Right ventricle myocardium inferior (tissue), 1 donor: ENCODE measurements at places on chromosomes 2 and 18. TPM values are rescaled to one million over a fixed set of nuclear protein-coding genes. Genes with fewer than 3 reads are reported as not detected.
A peak's percentile ranks its signal among the peaks of the same experiment; 100 is the strongest.

Gene LOXHD1
- 0.35 TPM for total RNA-seq

DNA sequence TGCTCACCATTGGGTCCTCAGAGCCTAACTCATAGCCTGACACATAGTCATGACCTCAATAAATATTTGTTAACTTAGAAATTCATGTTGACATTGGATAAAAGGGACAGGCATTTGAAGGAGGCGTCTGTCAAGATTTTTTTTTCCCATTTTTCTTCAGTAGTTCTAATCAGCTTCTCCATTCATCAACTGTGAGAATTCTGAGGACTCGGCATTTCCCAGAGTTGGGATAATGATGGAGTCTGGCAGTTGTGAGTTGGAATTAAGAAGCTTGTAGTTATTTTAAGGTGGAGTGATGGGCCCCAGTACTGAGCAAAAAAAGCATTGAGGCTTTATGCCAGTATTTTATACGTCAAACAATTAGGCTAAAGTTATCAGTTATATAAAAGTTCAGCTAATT is 4.6 kb downstream of the SPATS2L start:
- no peak for DNase-seq

- no peak for DNase-seq
Observed at GRCh38 chr2:166106431-166107015, 21.3 kb downstream of the SCN1A start.

- no peak for DNase-seq
Observed at GRCh38 chr2:150549381-150549780, 61.9 kb upstream of the RND3 start.

GRCh38 chr2:159226059-159226461 is 60.4 kb downstream of the WDSUB1 start:
- no peak for DNase-seq

GRCh38 chr2:160493227-160494028 is at the start of gene RBMS1:
RBMS1 (minus strand) TSS chr2:160493807; CDS start chr2:160493363, 444 bp downstream.
- DNase-seq: peak; percentile 90

- DNase-seq: no peak
Observed at GRCh38 chr2:126307740-126308139, 348.2 kb upstream of the GYPC start.

- no peak for DNase-seq
Observed at GRCh38 chr2:238339395-238339780, 19.1 kb downstream of the TRAF3IP1 start.

Gene MOGAT1
- total RNA-seq: 0.38 TPM

Gene ZNF396
- total RNA-seq: 0.70 TPM

DNA sequence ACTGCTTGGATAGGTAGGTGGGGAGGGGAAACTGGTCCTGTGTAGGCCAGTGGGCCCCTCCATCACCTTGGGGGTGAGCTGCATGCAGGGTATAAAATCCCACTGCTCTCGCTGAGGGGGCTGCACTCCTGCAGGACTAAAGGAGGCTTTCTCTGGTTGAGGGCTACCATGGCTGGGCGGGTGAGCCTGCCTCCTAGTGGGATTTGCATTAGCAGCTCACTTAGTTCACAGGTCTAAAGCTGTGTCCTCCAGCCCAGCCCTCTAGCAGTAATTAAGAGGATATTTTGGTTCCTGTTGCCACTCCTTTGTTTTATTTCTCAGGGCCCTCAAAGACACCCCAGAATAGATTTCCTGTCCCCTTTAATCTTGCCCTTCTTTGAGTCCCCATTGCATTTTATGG is 24.6 kb downstream of the TMEM127 start:
- no peak for DNase-seq

- no peak for DNase-seq
Observed at GRCh38 chr2:141508086-141508752, 622.6 kb downstream of the LRP1B start.

GRCh38 chr2:238225911-238226697 is 13.7 kb downstream of the HES6 start:
- DNase-seq: no peak

GRCh38 chr2:234293973-234294372 is 202.9 kb downstream of the ARL4C start:
- no peak for DNase-seq

Gene PRKAG3
- not detected for total RNA-seq

- DNase-seq: no peak
Observed at GRCh38 chr2:219998107-219998506, 370.7 kb downstream of the SLC4A3 start.

- DNase-seq: no peak
Observed at GRCh38 chr2:231854616-231855125, 68.4 kb downstream of the COPS7B start.

- no peak for DNase-seq
Observed at GRCh38 chr2:179938026-179938425, 69.1 kb downstream of the CWC22 start.

DNA sequence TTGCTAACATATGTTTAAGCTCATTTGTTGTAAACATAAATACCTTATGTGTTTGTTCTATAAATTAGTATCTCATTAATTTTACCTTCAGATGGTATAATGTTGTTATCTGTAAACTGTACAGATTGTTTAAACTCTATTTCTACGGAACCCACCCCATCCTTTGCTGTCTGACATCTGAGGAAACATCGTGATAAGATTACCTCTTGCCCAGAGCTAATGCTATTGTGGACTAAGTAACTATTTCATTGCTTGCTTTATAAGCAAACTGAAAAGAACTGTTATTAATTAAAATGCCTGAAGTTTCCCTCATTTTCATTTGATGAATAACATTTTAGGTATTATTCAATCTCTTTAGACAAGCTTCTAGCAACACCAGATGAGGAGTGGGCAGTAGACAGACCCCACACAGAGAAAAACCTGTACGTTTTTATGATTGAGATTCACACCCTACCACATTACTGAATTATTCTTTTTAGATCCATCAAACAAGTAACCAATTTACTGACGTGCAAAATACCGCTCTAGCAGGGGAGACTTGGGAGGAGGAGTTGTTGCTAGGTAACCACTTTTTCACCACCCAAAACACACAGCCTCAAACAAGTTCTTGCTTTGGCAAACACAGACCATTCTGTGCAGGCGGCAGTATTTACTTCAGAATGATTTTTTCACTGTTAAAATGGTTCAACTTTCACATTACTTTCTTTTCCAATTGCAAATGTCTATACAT is 1.9 kb upstream of the SYT4 start:
- no peak for DNase-seq

DNA sequence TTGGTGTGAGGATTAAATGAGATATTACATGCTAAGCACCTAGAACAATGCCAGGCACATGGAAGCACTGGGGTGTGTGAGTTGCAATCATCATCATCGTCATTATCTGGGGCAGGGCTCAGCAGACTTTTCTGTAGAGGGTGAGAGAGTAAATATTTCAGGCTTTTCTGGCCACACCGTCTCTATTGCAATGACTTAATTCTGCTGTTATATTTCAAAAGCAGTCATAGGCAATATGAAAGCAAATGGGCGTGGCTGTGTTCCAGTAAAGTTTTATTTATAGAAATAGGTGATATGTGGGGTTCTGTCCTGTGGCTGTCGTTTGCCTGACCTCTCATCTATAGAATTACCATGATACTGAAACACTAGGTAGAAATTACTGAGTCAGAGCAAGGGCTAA is 60.6 kb downstream of the IL1R2 start:
- DNase-seq: no peak

GRCh38 chr2:160062292-160063005 is at the start of gene PLA2R1:
PLA2R1 (minus strand) TSS chr2:160062615; CDS start chr2:160062403, 212 bp downstream.
- DNase-seq: peak; percentile 78

GRCh38 chr2:148643421-148643820 is 1.1 kb upstream of the EPC2 start:
- no peak for DNase-seq

Gene C2orf81
- 1.1 TPM for total RNA-seq

DNA sequence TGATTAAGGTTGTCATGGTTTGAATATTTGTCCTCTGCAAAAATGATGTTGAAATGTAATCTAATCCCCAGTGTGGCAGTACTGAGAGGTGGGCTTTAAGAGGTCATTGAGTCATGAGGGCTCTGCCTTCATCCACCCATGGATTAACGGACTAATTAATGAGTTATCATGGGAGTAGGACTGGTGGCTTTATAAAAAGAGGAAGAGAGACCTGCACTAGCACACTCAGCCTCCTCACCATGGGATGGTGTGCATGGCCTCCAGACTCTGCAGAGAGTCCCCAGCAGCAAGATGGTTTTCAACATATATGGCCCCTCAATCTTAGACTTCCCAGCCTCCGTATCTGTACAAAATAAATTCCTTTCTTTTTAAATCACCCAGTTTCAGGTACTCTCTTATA is 41.0 kb downstream of the DTNB start:
- no peak for DNase-seq
